ENCODE measurements at places on chromosomes 2 and 18.

DNA sequence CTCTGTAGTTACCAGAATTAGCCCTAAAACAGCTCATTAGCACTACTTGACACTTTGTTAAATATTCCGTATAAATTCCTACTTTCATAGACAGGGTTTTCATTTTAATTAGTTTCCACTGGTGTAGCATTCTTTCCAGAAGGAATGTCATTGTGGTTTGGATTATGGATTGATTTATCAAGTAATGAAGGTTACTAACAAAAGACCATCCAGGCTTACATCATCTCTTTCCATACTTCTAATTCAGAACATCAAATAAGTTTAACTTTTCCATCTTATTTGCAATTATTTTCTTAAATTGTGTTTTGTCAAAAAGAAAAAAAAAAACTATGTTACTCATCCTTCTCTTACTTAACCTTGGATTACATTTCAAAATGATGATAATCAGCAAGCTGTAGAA is 231.8 kb upstream of the SPOPL start:
- DNase-seq: no peak

DNA sequence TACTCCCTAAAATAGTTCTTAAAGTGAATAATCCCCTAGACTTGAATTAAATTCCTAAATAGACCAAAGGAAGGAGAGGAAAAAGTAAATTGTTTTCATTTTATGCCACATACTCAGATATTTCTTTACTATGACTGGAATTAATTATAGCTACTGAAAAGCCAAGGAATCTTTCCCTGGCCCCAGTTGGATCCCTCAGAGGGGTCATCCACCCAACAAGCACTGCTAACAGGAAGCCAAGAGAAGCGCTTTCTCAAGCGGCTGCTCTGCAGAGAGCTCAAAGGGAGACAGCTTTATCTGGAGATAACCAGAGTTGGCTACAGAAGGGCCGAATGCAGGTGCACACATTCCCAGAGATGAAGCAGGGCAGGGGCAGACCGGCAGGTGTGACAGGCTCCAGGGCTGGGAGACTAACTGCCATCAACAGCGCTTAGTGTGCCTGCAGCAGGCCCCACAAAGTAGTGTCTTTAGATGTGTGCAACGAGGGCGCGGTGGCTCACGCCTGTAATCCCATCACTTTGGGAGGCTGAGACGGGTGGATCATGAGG is 51.1 kb downstream of the POLR1A start:
- DNase-seq: no peak

DNA sequence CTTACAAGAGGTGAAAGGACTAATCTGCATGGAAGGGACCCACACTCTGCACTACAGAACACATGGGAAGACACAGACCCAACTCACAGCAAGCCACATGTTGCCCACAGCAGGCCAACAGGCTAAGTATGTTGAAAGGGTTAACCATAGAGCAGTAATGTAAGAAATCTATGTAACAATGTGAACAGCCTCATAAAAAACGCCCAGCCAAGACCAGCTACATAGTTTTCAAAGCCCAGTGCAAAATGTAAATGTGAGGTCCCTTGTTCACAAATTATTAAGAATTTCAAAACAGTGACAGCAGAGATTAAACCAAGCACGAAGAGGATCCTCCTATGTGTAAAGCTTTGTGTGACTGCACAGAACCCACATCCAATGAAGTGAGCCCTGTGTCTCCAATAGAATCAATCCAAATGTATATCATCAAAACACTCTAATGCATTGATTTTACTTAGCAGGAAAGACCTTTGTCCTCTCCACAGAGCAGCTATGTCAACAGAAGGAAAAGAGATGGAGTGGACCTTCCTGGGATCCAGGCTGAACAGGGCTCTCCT is 210.1 kb downstream of the AGPS start:
- DNase-seq: no peak

DNA sequence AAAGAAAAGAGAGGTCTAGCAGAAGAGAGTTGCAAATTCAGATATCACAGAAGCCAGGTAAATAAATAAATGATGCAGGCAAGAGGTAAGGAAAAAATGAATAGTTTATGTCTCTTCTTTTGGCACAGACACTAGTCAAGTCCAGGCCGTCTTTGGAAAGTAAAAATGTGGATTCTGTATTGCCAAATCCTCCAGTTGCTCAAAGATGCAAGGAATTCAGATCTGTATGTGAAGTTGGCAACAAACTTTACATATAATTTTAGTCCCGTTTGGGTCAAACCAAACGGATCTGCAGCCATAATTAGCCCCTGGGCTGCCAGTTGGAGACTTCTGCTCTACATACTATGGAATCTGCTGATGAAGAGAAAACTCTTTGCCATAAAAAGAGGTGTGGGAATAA is 200.5 kb upstream of the RND3 start:
- DNase-seq: no peak

GRCh38 chr2:105903051-105903674 is 158.5 kb downstream of the NCK2 start:
- DNase-seq: no peak

- no peak for DNase-seq
Measured at GRCh38 chr2:190547886-190548285, 13.4 kb upstream of the NEMP2 start.

GRCh38 chr2:127053731-127054603 is 53.0 kb downstream of the BIN1 start:
- no peak for DNase-seq

GRCh38 chr2:206488623-206489022 is 45.3 kb downstream of the ADAM23 start:
- DNase-seq: no peak

DNA sequence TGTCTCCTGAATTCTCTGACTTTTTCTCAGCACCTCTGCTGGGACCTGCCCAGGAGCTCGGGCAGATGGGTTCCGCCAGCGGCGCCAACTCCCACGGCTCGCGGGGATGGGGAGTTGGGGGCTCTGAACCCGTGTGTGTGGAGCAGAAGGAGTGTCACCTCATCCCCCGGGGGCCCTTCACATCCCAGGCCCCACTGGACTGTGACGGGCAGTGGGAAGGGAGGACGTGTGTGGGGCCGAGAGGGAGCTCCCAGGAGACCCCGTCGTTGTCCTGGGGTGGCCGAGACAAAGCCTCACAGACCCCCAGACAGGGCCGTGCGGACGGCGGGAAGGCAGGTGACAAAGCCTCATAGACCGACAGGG is 130.0 kb upstream of the CTDP1 start:
- DNase-seq: no peak

DNA sequence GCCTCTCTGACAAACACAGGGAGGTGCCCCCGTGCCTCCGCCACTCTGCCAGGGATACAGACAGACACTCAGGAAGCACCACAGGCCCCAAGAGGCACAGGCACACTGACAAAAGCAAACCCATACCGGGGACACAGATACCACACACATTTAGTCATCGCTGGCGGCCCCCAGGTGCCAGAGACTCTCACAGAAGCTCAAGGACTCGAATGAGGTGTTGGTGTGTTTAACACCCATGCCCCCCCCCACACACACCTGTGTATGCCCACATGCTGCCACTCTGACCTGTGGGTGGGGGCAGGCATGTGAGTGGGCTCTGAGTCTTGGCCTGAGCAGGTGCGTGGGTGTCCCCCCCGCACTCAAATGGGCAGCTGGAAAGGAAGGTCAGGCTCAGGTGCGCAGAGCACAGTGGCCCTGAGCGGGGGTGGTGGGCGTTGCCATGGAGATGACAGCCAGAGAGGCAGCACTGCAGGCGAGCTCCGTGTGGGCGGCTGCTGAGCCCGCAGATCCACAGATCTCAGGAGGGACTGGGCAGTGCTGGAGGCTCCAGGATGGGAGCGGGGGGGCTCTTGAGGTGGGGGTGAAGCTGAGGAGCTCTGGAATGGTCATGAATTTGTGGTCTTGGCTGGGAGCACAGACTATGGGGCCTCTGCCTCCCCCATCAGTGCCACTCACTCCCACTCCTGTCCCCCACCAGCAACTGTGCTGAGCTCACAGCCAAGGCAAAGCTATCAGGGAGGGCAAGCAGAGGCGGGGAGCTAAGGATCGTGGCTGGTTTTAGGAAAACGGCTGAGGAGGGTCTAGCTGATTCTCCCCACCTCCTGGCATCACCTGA is 73.9 kb upstream of the TAF1B start:
- DNase-seq: no peak

GRCh38 chr2:85433511-85434089 is 15.1 kb downstream of the SH2D6 start:
- no peak for DNase-seq

- DNase-seq: no peak
Measured at GRCh38 chr2:165390875-165391274, 78.6 kb upstream of the CSRNP3 start.

- DNase-seq: no peak
Measured at GRCh38 chr2:29878898-29879297, 42.5 kb downstream of the ALK start.

DNA sequence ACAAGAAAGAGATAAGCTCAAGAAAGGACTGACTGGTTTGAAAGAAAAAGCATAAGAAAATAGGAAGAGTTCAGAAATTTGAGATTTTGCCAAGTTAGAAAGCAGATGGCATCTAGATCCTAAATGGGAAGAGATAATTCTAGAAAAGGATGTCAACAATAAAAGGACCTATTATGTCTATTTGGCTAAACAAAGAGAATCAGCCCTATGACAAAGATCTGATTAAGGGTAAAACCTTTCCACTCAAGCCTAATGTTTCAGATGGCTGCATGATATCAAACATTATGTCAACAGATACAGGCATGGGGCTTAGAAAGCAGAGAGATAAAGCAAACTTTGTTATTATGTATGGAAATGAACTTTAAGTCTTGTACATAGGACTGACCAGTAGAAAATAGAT is 465.0 kb upstream of the TRIB2 start:
- DNase-seq: no peak

GRCh38 chr2:7450188-7450832 is 533.1 kb downstream of the RNF144A start:
- DNase-seq: peak; percentile 72

DNA sequence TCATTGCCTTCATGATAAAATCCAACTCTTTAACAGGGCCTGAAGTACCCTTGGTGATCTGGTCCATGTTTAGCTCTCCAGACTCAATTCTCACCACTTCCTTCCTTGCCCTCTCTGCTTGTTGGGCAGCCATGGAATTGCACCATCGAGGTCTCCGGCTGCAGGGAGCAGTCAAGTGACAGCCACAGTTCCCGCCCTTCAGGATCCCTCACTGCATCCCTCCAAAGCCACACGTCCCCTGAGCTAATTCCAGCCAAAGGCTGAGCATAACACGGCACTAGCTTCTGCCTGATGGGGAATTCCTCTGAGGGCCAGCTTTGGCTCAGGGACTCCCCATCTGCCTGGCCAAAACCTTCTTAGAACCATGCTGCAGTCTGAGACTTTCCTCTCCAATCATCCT is 47.4 kb upstream of the SLC1A4 start:
- no peak for DNase-seq

DNA sequence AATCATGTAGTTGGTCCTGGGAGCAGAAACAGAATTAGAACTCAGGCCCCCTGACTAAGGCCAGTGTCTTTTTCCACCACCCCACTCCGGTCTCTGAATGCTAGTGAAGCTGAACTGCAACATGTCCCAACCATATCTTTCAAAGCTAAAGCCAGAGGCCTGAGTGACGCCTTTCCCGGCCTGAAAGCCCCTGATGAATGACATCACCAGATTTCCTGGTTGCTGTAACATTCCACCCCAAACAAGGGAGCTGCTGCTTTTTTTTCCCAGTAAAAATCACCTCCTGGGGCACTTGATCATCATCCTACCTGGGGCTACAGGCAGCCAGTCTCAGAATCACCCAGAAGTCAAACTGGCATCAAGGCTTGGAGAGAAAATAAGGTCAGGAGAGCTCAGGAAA is 162.7 kb downstream of the ARL4C start:
- no peak for DNase-seq

GRCh38 chr18:12604445-12605007 is 53.4 kb downstream of the SPIRE1 start:
- no peak for DNase-seq

GRCh38 chr2:43376523-43377198 is 150.3 kb upstream of the ZFP36L2 start:
- DNase-seq: no peak

GRCh38 chr2:110853516-110853915 is 121.1 kb downstream of the ACOXL start:
- peak; percentile 61 for DNase-seq

DNA sequence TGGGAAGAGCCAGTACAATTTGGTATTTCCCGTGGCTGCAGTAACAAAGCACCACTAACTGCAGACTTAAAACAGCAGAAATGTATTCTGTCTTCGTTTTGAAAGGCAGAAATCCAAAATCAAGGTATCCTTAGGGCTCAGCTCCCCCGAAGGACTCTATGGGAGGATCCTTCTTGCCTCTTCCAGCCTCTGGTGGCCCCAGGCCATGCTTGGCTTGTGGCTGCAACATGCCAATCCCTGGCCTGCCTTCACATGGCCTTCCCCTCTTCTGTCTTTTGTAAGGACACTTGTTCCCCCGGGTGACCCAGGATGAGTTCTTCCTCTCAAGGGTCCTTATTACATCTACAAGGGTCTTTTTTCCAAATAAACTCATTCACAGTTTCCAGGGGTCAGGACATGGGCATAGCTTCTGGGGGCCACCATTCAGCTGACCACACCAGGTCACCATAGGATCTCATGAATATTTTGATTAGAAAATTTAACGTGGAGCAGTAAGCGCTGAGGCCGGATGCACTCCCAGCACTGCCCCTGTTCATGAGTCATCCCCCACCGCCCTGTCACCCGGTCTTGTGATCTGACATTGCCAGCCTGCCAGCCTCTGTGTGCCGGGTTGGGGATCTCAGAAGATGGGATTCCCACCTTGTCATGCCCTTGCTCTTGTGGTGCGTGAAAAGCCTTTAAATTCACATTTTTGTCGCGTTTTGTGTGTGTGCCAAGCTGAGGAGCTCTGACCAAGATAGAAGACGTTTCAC is 61.2 kb upstream of the B3GNT7 start:
- no peak for DNase-seq

- no peak for DNase-seq
Measured at GRCh38 chr2:179768765-179769164, 92.6 kb downstream of the ZNF385B start.

DNA sequence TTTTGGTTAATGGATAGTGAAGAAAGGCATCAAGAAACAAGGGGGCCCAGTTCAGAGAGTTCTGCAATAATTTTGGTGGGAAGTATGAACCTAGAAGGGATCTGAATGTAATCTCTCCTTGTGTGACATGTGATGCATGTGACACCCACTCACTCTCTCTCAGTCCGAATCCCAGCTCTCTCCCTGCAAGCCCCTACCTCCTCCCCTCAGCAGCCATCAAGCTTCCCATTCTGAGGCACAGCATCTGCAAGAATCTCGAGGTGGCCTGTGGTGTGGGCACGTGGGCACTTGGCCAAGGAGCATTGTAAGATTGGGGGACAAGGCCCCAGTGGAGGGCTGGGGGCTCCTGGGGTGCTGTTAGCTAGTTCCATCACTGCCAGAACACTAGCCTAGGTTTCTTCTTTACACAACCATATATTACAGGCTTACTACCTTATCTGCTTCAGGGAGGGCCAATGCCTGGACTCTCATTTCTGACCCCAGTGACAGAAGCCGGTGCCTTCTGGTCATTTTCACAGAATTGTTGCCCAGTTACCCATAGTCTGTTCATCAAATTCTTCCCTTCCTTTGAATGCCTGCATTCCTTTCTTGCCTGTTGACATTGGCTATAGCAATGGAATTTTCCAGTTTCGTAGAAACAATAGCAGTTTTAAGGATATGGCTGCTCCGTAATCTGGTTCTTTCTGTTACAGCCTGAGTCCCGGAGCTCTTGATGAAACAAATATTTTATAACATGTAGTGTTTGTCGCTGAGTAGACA is 13.3 kb upstream of the LCLAT1 start:
- no peak for DNase-seq

GRCh38 chr2:64841461-64841860 is 147.7 kb upstream of the SLC1A4 start:
- DNase-seq: no peak
